ENCODE measurements at places on chromosomes 1 and 21. TPM values are rescaled to one million over a fixed set of nuclear protein-coding genes. Genes with fewer than 3 reads are reported as not detected.
A peak's percentile ranks its signal among the peaks of the same experiment; 100 is the strongest.

GRCh38 chr21:39029086-39029755 lies 154.0 kb downstream of the PSMG1 start:
- DNase-seq: no peak
- no peak overlapping the region for H3K4me3 ChIP-seq
- no peaks in the 10 kb centered on the region for H3K27me3 ChIP-seq
- H3K27ac ChIP-seq: no peak overlapping the region

DNA sequence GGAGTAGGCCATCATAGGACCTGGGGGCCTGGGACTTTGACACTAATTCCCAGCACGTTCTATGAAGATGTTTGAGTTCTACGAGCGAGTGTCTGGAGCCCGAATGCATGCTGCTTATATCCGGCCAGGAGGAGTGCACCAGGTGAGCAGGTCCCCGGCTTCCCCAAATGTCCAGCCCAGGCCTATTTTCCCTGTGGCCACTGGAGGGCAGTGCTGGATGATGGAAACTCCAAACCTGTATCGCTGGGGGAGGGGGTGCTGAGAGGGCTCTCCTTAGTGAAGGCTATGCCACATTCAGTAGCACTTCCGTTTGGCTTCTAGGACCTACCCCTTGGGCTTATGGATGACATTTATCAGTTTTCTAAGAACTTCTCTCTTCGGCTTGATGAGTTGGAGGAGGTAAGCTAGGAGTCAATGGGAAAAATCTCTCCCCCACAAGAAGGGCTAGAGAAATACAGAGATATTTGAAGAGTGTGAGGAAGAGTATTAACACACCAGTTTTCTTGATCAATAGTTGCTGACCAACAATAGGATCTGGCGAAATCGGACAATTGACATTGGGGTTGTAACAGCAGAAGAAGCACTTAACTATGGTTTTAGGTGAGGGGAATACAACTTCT lies 5.2 kb upstream of the FCER1G start:
- no peak overlapping the region for H3K27ac ChIP-seq
- H3K27me3 ChIP-seq: no peaks in the 10 kb centered on the region
- H3K36me3 ChIP-seq: no peaks in the 10 kb centered on the region

SMIM1 gene
- 7.1 TPM for total RNA-seq

DNA sequence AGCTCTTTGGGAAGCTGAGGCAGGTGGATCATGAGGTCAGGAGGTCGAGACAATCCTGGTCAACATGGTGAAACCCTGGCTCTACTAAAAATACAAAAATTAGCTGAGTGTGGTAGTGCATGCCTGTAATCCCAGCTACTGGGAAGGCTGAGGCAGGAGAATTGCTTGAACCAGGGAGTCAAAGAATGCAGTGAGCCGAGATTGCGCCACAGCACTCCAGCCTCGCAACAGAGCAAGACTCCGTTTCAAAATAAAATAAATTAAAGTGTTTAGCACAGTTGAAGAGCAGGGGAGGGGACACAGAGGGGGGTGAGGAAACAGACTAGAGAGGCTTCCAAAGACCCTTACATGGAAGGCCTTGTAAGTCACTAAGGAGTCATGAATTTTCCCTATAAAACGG lies 131.2 kb upstream of the SPATA6 start:
- H3K27ac ChIP-seq: no peak overlapping the region
- no peaks in the 10 kb centered on the region for H3K4me1 ChIP-seq
- H3K4me3 ChIP-seq: no peak overlapping the region
- DNase-seq: no peak
- no peaks in the 10 kb centered on the region for H3K36me3 ChIP-seq

DNA sequence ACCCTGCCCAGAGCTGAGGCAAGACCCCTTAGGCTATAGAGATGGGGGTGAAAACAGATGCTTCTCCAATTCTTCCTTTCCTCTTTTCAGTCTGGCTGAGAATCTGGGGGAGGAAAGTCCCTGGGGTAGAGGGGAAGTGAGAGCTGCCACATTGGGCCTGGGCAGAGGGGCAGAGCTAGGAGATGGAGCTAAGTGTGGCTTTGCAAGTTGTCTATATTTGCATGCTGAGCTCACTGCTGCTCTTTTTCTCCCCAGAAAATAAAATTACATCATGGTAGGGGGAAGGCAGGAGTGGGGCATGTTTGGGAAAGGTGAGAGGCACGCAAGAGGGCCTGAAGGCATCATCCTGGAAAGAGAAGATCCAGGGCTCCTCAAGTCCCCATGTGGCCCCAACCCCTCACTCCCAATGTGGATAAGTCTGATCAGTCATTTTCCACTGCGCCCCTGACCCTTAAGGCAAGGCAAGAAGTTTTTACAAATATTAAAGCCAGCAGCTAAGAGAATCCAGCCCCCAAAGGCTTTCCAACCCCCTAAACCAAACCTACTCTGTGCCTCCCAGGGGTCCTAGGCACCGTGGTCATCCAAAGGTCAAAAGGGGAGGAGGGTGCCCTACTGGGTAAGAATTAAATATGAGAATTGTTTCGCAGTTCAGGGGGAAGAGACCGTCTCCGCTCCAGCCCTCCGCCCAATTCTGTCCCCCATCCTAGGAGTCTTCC lies 500 bp upstream of the PEA15 start:
- peaks cover 12% of the 10 kb centered on the region for H3K4me1 ChIP-seq
- no peaks in the 10 kb centered on the region for H3K36me3 ChIP-seq
- peak overlapping the region; percentile 83 for H3K27ac ChIP-seq
- peak overlapping the region; percentile 92 for H3K4me3 ChIP-seq
- H3K27me3 ChIP-seq: no peaks in the 10 kb centered on the region
- no peak for DNase-seq

DNA sequence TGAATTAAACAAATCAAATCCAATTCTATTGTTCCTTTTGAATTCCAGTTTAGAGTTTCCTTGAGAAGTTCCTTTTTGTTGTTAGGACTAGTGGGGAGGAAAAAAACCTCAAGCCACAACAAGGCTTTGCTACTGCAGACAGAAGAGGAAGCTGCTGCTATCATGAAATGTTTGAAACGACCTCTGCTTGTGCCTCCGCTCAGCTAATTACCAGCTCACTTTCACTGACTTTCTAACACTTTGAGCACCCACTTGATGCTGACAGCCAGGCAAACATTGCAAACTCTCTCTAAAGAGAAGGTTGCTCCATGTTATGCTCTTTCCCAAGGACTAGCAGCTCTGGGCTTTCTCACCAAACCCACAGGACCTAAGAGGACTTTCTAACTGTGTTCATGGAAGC lies 203.9 kb upstream of the PROX1 start:
- H3K27me3 ChIP-seq: no peaks in the 10 kb centered on the region
- H3K4me1 ChIP-seq: no peaks in the 10 kb centered on the region
- H3K36me3 ChIP-seq: no peaks in the 10 kb centered on the region
- H3K27ac ChIP-seq: no peak overlapping the region

- no peak overlapping the region for H3K27ac ChIP-seq
- peak overlapping the region; percentile 80 for H3K4me3 ChIP-seq
- peaks cover 2% of the 10 kb centered on the region for H3K4me1 ChIP-seq
Measured at GRCh38 chr1:178094739-178095645, 1.1 kb downstream of the RASAL2 start.

DNA sequence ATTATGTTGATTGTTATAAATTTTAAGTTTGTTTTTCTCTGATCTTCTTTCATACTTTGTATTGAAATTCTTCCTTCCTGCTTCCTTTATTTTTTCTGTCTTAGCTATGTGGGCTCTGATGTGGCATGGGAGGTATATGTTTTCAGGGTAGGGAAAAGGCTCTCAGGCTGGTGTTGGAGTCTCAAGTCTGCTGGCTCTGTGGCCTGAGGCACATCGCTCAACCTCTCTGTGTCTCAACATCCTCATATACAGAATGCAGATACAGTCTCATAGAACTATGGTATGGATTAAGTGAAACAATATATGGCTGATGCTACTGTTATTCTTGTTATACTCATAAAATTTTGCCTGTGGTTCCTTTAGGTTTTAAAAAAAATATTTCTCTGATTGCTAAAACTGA lies 105.9 kb downstream of the KCNN3 start:
- no peak overlapping the region for H3K4me3 ChIP-seq
- H3K27ac ChIP-seq: no peak overlapping the region
- no peak for DNase-seq
- H3K36me3 ChIP-seq: no peaks in the 10 kb centered on the region

GRCh38 chr21:45109831-45110492 lies 35.6 kb downstream of the ADARB1 start:
- peaks cover 4% of the 10 kb centered on the region for H3K4me1 ChIP-seq
- no peak overlapping the region for H3K4me3 ChIP-seq
- no peak overlapping the region for H3K27ac ChIP-seq
- no peak for DNase-seq
- no peaks in the 10 kb centered on the region for H3K36me3 ChIP-seq

DNA sequence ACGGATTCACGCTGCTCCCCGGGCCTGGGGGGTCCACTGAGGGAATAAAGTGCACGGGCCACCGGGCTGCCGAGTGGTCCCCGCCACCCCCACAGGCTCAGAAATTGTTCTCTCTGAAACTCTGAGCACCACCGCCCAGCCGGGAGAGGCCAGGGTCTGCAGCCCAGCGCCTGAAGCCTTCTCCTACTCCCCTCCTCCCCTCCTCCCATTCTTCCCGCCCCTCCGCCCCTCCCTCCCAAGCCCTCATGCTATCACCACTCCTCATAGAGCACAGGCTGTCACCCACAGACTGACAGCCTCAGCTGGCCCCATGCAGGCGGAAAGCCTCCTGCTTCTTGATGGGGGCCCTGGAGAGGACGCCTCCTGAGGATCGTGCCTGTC lies 707 bp upstream of the GPR153 start:
- H3K27ac ChIP-seq: peak overlapping the region; percentile 44
- H3K4me3 ChIP-seq: no peak overlapping the region

GNG4 gene
- total RNA-seq: 39.9 TPM

FCRL1 gene
- total RNA-seq: not detected

- no peaks in the 10 kb centered on the region for H3K4me1 ChIP-seq
- no peak overlapping the region for H3K27ac ChIP-seq
- no peaks in the 10 kb centered on the region for H3K36me3 ChIP-seq
- H3K27me3 ChIP-seq: no peaks in the 10 kb centered on the region
- no peak for DNase-seq
Measured at GRCh38 chr1:108316545-108316944, 72.7 kb upstream of the NBPF4 start.

DNA sequence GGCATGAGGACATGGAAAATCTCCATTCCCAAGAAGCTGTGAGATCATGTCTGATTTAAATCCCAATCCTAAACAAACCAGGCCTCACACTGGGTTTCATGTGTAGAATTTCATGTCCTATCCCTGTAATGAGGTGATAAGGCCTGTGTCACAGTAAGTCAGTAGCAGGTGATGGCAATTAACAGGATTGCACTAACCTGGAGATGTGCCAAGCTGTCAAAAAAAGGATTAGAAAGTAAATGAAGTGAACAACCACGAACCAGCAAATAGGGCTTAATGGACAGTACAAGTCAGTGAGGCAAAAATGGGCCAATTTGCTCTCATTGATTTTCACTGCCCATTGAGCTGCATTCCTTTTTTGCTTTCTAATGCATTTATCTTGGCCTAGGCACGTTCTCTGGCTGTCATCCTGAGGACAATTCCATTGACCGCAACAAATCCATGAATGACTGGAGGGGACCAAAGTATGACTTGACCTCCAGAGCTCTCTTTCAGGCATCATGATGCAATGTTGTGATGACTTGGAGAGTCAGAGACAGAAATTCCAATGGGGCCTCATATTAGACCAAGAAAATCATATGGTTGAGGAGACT lies 673.6 kb upstream of the ADGRL2 start:
- H3K4me3 ChIP-seq: no peak overlapping the region
- H3K27me3 ChIP-seq: no peaks in the 10 kb centered on the region
- DNase-seq: no peak
- no peaks in the 10 kb centered on the region for H3K4me1 ChIP-seq
- H3K36me3 ChIP-seq: no peaks in the 10 kb centered on the region

DNA sequence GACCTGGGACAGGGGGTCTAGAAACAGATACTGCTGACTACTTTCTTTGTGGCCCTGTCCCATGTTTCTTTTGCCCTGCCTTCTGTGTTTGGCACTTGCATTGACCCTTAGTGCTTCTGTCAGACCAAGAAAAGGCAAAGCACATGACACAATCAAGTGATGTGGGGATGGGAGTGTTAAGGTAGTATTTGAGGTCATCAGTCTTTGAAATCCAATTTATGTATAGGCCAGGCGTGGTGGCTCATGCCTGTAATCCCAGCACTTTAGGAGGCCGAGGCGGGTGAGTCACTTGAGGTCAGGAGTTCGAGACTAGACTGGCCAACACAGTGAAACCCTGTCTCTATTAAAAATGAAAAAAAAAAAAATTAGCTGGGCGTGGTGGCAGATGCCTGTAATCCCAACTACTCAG lies 26.0 kb downstream of the SERBP1 start:
- no peak for DNase-seq
- no peaks in the 10 kb centered on the region for H3K36me3 ChIP-seq
- peaks cover 3% of the 10 kb centered on the region for H3K4me1 ChIP-seq
- no peaks in the 10 kb centered on the region for H3K27me3 ChIP-seq
- no peak overlapping the region for H3K27ac ChIP-seq
- H3K4me3 ChIP-seq: no peak overlapping the region

PPFIA4 gene
- 1.6 TPM for total RNA-seq

- DNase-seq: peak; percentile 87
- H3K4me3 ChIP-seq: peak overlapping the region; percentile 24
- H3K36me3 ChIP-seq: no peaks in the 10 kb centered on the region
- peaks cover 9% of the 10 kb centered on the region for H3K4me1 ChIP-seq
Measured at GRCh38 chr1:112718691-112719418, 3.7 kb upstream of the PPM1J start.

PRDM15 gene
- total RNA-seq: 9.1 TPM

- no peaks in the 10 kb centered on the region for H3K4me1 ChIP-seq
- no peak for DNase-seq
- no peak overlapping the region for H3K4me3 ChIP-seq
Measured at GRCh38 chr1:167510881-167511280, 7.4 kb downstream of the CD247 start.

DCST1 gene
- total RNA-seq: not detected

- H3K27me3 ChIP-seq: no peaks in the 10 kb centered on the region
- H3K27ac ChIP-seq: no peak overlapping the region
- H3K36me3 ChIP-seq: no peaks in the 10 kb centered on the region
- H3K4me1 ChIP-seq: no peaks in the 10 kb centered on the region
- H3K4me3 ChIP-seq: no peak overlapping the region
Measured at GRCh38 chr1:245341743-245342142, 187.0 kb downstream of the KIF26B start.

OPN3 gene
- 30.3 TPM for total RNA-seq

MTR gene
- total RNA-seq: 51.9 TPM

GRCh38 chr21:42315296-42315891 lies at the start of gene TFF3:
Gene TFF3, minus strand, starts transcription at chr21:42315409. Its CDS starts 35 bp downstream, at chr21:42315374.
- no peak within 1 kb of the TSS for H3K4me3 ChIP-seq
- no peak for DNase-seq
- H3K27me3 ChIP-seq: no peaks in the 10 kb centered on the region
- H3K27ac ChIP-seq: no peak within 1 kb of the TSS

DNA sequence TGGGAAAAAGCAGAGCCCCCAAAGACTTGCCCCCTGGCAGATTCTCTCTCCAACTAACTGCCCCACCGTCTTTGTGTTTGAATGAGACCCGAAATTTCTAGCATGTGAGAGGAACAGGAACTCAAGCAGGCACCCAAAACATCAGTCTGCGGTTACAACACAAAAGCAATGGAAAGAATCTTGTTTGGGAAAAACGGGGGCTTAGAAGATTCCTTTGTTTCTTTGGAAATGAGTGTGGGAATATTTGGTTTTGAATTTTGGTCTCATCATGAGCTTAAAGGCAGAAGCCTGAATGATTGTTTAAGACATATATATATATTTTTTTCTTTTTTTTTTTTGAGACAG lies 188.9 kb upstream of the TMEM51 start:
- no peak overlapping the region for H3K27ac ChIP-seq
- no peak overlapping the region for H3K4me3 ChIP-seq
- no peaks in the 10 kb centered on the region for H3K4me1 ChIP-seq
- no peaks in the 10 kb centered on the region for H3K36me3 ChIP-seq
- no peaks in the 10 kb centered on the region for H3K27me3 ChIP-seq

PCSK9 gene
- 0.12 TPM for total RNA-seq

- DNase-seq: no peak
- H3K36me3 ChIP-seq: no peaks in the 10 kb centered on the region
- no peaks in the 10 kb centered on the region for H3K27me3 ChIP-seq
- H3K4me1 ChIP-seq: no peaks in the 10 kb centered on the region
- no peak overlapping the region for H3K4me3 ChIP-seq
- no peak overlapping the region for H3K27ac ChIP-seq
Measured at GRCh38 chr1:22907528-22907927, 65.1 kb downstream of the LACTBL1 start.

Measured in ovary (tissue), 10 donors.